ENCODE measurements at places on chromosomes 7 and 10.

- DNase-seq = no peak
Measured at GRCh38 chr7:69951458-69951857, 353.2 kb downstream of the AUTS2 start.

DNA sequence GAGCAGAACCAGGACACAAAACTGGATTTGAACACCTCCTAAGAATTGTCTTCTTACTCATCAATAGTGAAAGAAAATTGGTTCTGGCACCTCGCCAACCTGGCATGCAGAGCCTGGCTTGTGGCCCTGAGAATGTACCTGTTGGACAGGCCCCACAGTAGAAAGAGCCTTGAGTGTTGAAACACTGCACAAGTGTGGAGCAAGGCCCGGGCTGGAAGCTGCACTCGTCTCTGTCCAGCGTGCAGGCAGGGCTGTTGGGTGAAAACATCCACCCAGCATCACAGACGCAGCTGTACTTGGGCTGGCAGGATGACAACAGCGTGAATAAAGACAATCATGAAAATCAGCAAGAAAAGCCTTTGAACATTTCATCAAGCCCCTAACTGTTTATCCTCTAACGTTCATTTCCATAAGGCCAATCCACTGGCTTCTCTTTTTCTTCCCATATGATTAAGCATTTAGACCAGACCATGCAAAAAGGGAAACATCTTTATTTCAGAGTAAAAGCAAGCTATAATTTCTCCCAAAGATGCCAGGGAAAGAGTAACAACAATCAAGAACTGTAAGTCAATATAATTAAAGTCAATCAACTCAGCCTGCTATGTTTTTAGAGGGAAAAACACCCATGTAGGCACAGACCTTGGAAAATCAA, 15.6 kb downstream of the CUBN start:
- DNase-seq = no peak

GRCh38 chr7:140526787-140527664, 47.7 kb upstream of the MKRN1 start:
- DNase-seq = no peak

DNA sequence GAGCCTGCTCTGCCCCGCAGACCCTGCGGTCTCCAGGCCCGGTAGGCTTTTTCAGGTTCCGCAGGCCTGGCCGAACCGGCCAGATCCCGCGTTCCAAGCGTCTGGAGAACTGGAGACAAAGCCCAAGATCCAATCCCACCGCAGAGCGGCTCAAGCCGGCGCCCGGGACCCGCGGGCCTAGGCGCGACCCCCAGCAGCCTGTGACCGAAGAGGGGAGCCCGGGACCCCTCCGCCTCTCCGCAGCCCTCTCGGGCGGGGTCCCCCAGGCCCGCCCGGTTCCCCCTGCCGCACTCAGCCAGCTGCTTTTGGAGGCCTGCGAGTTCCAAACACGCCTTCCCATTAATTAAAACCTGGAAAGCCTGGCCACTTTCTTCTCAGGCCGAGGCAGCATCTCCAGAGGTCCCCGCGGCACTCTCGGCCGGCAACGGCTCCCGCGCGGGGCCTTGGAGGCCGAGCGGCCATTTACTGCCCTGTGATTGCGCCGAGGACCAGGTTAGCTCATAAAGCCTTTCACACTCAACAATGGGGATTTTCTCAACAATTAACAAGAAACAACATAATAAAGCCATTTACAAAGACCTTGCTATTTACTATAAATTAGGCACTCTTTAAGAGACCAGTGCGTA, 16.7 kb downstream of the SKIDA1 start:
- no peak for DNase-seq

DNA sequence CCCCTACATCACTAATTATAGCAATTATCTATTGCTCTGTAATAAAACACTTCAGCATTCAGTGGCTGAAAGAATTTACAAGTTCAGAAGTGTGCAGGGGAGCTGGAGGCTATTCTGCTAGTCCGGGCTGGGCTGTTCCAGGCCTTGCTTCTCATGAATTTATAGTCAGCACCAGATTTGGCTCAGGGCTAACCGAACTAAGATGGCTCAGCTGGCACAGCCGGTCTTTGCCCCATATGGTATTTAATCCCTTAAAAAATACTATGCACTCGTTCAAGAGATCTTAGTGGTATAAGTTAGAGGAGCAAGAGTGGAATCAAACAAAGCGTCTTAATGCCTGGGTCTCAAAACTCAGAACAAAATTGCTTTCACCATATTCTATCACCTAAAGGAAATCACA, 932.9 kb downstream of the XPNPEP1 start:
- no peak for DNase-seq

DNA sequence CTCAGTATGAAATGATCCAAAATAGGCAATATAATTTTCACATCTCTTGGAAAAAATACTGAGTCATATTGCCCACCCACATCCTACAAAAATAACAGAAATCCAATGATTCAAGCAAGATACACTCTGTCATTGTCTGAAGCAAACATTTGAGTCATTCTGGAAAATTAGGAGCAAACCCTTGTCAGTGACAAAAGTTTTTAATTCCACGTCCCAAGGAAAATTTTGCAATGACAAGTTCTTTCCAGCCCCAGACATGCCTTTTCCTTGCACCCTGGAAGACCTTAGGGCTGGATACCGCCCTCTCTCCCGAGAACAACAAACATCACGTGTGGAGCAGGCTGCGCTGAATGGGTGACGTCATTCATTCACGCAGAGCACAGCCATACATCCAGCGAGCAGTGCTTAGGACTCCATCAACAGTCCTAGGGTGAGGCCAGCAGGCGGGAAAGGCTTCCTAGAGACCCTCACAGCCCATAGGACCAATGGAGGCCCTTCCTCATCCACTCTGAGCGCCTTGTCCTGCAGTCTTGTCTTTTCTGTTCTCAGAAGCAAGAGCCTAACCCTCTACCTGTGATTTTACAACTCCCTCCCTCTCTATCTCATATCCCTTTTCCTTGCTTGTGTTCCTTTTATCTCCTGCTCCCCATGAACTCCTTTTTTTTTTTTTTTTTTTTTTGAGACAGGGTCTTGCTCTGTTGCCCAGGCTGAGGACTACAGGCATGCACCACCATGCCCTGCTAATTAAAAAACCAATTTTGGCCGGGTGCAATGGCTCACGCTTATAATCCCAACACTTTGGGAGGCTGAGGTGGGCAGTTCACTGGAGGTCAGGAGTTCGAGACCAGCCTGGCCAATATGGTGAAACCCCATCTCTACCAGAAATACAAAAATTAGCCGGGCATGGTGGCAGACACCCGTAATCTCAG, 23.5 kb upstream of the KDM7A start:
- DNase-seq = no peak

DNA sequence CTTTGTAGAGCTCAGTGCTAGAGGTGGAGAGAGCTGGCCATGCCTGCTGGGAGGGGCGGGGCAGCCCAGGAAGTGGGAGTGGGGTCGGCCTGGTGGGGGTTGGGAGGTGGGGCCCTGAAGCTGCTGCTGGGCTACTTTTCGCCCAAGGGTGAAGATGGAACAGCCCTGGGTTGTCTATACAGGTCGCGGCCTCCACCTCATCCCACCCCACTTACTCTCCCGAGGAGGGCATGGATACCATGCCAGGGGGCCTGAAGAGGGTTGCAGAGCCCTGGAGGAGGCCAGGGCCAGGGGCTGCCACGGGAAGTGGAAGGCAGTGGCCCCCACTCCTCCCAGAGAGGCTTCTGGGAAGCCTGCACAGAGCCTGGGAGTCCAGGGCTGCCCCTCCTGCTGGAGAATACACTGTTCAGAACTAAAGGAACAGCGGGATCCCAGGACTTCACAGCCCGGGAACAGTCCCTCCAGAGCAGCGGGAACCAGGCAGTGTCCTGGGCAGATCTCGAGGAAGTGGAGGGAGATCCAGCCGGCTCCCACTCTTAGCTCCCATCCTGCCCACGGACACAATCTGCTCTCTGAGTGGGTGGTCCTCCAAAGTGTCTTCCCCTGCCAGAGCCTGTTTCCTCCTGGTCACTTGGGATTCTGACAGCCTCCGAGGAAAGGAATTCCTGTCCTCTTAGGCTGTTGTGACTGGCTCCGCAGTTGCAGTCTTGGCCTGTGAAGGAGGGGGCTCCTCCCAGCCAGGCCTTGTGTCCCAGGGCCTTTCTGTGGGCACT, 23.5 kb downstream of the MAT1A start:
- DNase-seq = no peak

- DNase-seq = no peak
Measured at GRCh38 chr7:2166625-2167280, 66.0 kb downstream of the MAD1L1 start.

- no peak for DNase-seq
Measured at GRCh38 chr10:21347785-21348170, 177.7 kb downstream of the SKIDA1 start.

DNA sequence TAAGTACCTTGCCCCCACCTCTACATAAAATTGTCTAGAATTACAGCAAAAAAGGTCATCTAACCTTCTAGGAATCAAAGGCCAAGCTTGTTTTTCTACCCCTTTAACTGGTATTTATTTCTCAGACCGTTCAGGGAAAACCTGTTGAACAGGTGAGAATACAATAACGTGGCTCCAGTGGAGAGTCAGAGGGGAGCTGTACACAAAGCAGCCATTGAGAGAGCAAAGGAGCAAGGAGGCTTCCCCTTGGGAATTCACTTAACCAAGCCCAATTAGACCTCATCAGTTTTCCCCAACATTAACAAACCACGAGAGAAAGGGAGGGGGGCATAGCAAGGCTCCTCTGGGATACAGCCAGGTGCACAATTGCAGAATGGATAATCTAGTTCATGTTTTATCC, 101.9 kb downstream of the ELMO1 start:
- no peak for DNase-seq

GRCh38 chr10:108582387-108582786, 1340.9 kb downstream of the XPNPEP1 start:
- no peak for DNase-seq

GRCh38 chr7:158518980-158519632, 68.5 kb downstream of the PTPRN2 start:
- no peak for DNase-seq

- DNase-seq = no peak
Measured at GRCh38 chr7:34143402-34143801, 238.1 kb downstream of the BMPER start.

GRCh38 chr10:71580926-71581325, 138.7 kb downstream of the C10orf105 start:
- no peak for DNase-seq

- DNase-seq = no peak
Measured at GRCh38 chr7:13159467-13160184, 472.2 kb downstream of the ARL4A start.

DNA sequence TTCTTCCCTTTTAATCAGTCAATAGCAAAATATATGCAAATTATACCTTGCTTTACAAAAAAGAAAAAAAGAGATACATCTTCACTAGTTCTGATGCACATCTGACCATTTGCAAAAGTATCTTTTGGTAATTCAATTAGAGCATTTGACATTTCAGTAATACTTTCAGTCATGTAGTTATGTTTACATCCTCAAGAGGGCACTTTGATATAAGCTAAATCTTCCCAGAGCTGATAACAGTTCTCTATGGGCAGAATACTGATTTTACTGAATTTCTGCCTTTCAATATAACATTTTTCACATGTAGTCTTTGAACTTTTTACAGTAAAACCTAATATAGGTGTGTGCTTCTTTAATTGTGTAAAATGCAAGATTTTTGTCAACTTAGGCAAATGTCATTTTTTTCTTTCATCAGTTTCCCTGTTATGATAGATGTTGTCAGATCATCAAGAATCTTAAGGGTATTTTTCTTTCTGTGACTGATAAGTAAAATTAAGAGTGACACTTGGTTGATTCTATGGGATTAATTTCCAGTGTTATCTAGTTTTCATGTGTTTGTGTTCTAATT, 703.5 kb upstream of the SEMA3D start:
- no peak for DNase-seq

DNA sequence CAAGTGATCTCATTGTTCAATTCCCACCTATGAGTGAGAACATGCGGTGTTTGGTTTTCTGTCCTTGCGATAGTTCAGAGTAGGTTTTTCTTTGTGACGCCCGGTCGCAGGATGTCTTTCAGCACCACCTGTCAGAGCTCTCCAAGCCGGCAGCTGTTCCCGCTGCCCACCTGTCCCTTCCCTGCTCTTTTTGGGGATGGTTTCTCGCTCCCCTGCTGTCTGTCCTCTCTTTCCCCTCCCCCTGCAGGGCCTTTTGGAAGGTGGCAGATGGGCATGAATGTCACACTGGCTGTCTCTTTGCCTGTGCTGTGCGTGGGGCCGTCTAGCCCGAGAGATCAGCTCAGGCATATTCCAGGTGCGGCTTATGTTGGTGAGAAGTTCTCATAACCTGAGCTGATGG, 137.0 kb downstream of the GRK5 start:
- no peak for DNase-seq
